Forelimb muscle (tissue), 1 donor: ENCODE measurements at places on chromosomes 6 and 20. TPM values are rescaled to one million over a fixed set of nuclear protein-coding genes. Genes with fewer than 3 reads are reported as not detected.

The ECI2 gene
- polyA plus RNA-seq, result 48.1 TPM

The MRAP2 gene
- 26.8 TPM for polyA plus RNA-seq

The BFSP1 gene
- polyA plus RNA-seq, result 2.1 TPM

The GRIK2 gene
- polyA plus RNA-seq, result 1.3 TPM

The CST4 gene
- polyA plus RNA-seq, result not detected

The PEX7 gene
- polyA plus RNA-seq, result 7.4 TPM

The ZC2HC1B gene
- polyA plus RNA-seq, result not detected

The RGS17 gene
- polyA plus RNA-seq, result 1.2 TPM

The TREM1 gene
- 0.14 TPM for polyA plus RNA-seq

The ULBP1 gene
- 0.28 TPM for polyA plus RNA-seq

The MAK gene
- 0.51 TPM for polyA plus RNA-seq

The SPATA25 gene
- 10.3 TPM for polyA plus RNA-seq

The BMP7 gene
- polyA plus RNA-seq, result 3.4 TPM

The BPIFB2 gene
- not detected for polyA plus RNA-seq

The EIF6 gene
- polyA plus RNA-seq, result 71.7 TPM

The EGFL8 gene
- 25.9 TPM for polyA plus RNA-seq

The HDGFL1 gene
- not detected for polyA plus RNA-seq

The ARMC12 gene
- 0.96 TPM for polyA plus RNA-seq

The SPEF1 gene
- 0.11 TPM for polyA plus RNA-seq

The RCAN2 gene
- 4.7 TPM for polyA plus RNA-seq

The MCCD1 gene
- not detected for polyA plus RNA-seq

The PCK1 gene
- polyA plus RNA-seq, result 0.24 TPM

The PI3 gene
- polyA plus RNA-seq, result not detected

The FOXP4 gene
- polyA plus RNA-seq, result 15.1 TPM

The POM121L2 gene
- polyA plus RNA-seq, result not detected

The IMPG1 gene
- 0.48 TPM for polyA plus RNA-seq

The PSORS1C2 gene
- polyA plus RNA-seq, result not detected

The NMBR gene
- polyA plus RNA-seq, result 0.13 TPM

The PSORS1C1 gene
- 1.7 TPM for polyA plus RNA-seq

The BTNL2 gene
- polyA plus RNA-seq, result 0.18 TPM

The PBOV1 gene
- not detected for polyA plus RNA-seq

The CGA gene
- 0.72 TPM for polyA plus RNA-seq

The SLC35F1 gene
- 1.5 TPM for polyA plus RNA-seq

The FAM209B gene
- 0.27 TPM for polyA plus RNA-seq

The ZSCAN31 gene
- polyA plus RNA-seq, result 8.5 TPM

The BCAS1 gene
- polyA plus RNA-seq, result 3.6 TPM
